OCI-LY7 (cell line): ENCODE measurements at places on chromosomes 4 and X. TPM values are rescaled to one million over a fixed set of nuclear protein-coding genes. Genes with fewer than 3 reads are reported as not detected.

DNA sequence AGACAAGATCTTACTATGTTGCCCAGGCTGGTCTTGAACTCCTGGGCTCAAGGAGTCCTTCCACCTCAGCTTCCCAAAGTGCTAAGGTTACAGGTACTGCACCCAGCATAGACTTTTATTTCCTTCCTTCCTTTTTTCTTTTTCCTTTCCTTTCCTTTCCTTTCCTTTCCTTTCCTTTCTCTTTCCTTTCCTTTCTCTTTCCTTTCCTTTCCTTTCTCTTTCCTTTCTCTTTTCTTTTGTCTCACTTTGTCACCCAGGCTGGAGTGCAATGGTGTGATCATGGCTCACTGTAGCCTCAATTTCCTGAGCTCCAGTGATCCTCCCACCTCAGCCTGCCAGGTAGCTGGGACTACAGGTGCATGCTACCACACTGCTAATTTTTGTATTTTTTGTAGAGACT lies 19.4 kb downstream of the DLG3 start:
- DNase-seq = no peak

AVPR2 gene
- 0.46 TPM in 1 of 2 replicates, not detected in the other for total RNA-seq

- no peak for DNase-seq
These were observed 251.4 kb upstream of the PUDP start for GRCh38 chrX:7399373-7399772.

DNA sequence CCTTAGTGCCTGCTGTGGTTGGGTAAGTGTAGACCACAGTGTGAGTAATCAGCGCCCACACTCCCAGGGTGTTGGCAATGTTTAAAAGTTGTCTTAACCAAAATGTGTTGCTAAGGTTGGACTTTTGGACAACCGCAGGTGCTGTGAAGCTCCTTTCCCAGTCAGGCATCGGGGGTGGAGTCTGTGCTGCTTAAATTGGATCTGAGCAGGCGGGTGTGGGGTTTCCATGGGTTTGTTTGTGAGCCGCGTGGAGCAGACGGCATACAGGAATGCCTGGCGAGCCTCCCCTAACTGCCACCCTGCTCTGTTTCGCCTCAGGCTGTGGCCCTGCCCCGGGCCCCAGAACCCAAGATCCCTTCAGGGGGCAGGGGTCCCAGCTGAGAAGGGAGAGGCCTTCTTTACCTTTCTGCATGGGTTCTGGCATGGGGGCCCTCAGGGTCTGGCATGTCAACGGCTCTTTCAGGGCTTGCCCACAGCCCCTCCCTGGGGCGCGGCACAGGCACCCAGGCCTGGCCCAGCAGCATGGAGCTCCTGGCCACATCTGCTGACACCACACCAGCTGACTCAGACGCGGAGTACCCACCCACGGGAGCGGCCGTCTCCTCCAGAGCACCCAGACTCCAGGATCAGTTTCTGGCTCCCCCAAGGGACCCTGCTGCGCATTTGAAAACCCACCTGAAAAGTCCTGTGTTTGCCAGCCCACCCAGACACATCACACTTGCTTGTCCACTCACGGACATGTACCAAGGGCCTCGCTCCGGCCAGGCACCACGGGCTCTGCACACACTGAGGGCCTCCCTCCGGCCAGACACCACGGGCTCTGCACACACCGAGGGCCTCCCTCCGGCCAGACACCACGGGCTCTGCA lies 5.1 kb upstream of the SPON2 start:
- no peak for DNase-seq
